ENCODE measurements at places on chromosomes 1 and 21.

GRCh38 chr1:205240569-205240968 is 12.8 kb downstream of the TMCC2 start:
- DNase-seq: no peak

DNA sequence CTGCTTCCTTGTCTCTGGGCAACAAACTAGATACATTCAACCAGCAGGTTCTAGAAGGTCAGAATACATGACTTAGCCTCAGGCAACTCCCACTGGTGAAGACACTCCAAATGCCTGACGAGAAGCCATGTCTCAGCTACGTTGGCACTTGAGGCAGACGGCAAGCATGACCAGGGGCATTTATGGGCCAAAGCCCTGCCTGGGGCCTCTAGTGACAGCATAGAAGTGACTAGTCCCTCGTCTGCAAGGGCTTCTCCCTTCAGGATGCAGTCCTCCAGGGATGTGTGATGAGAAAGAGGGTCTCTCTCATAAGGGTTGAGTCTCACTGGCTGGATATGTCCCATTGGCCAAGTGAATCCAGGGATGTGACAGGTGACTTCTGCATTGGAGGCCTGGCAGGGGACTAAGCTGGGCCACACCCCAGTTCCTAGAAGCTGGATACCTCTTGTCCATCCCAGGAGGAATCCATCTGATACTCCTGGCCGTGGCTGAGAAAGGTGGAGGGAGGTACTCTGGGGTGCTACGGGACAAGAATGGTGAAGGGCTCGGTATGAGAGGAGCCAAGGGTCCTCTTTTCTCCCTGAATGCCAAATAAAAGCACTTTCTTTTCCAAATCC is 148.6 kb upstream of the HMGB4 start:
- no peak for DNase-seq

DNA sequence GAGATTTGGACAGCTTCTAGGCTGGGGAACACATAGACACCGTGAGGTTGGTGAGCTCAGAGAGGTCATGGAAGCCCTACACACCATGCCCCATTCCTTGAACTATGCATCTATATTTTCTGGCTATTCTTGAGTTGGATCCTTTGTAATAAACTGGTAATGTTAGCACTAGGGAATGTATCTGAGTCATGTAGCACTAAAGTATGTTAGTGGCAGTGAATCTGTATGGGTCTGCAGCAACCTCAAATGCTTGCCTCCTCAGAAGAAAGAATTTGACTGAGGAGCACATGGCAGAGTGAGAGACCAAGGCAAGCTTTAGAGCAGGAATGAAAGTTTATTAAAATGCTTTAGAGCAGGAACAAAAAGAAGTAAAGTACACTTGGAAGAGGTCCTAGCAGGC is 43.7 kb upstream of the LRRC7 start:
- no peak for DNase-seq

DNA sequence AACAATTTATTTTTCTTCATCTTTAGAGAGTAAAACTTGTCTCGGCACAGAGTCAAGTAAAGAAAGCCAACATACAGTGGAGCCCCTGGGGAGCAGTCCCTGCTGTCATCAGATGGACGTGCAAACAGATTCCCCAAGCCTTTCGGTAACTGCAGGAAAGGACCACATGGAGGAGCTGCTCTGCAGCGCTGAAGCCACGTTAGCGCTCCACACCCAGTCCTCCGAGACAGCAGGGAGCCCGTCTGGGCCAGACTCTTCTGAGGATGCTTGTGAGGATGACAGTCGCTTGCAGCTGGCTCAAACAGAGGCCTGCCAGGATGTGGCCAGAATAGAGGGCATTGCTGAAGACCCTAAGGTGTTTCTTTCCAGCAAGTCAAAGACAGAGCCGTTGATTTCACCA is 77.1 kb upstream of the SCCPDH start:
- DNase-seq: peak; percentile 85

DNA sequence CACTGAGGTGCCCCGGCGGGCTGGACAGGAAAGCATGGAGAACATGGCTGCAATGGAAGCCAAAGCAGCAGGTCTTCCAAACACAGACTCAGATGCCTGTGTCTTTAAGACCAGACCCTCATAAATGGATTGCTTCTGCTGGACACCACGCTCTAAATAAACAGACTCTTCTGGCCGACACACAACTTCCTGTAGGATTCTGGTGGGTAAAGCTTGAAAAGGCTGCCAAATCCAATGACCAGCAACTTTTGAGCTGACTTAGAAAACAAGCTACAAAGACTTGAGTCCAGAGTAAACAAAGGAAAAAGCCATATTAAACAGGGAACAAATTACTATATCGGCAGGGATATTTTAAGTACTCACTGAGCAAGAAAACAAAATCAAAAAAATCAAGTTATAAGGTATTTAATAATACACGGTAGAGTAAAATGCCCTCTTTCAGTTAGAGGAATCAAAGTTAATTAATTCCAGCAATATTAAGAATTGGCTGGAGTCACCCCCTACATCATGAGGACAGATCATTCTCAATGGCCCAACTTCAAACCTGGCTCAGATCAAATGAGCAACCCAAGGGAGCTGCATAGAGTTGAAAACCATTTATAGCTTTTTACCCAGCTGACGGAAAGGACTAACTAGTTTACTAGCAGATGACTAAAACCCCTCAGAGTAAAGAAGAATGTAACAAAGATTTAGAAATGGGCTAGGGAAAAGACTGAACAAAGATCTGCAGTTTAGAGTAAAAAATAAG is 102.4 kb downstream of the TGFBR3 start:
- DNase-seq: no peak

GRCh38 chr1:171653796-171654195 is 1.3 kb upstream of the MYOC start:
- DNase-seq: no peak

DNA sequence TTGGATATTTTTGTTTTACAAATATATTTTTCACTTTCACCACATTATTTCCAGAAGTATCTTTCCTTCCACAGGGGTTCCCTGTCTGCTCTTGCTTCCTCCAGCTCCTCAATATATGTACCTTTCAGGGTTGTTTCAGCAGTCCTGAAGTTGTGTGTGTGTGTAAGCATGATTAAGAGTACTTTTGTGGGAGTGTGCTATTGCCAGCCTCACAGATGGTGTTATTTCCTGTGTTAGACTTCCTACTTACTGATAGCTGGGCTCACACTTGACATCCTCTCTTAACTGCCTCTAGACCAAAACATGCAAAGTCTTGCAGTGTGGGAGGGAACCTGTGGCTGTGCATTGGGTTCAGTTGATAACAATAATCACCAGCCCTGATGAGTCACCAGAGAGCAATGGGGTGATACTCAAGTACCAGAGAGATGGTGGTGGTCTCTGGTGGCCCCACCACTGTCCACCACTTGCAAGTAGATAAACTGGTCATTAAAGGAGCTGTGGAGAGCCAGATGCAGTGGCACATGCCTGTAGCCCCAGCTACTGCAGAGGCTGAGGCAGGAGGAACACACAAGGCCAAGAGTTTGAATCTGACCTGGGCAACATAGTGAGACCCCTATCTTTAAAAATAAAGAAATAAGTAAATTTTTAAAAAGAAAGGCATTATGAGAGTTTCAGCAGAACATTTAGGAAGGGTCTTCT is 126.7 kb downstream of the NR5A2 start:
- no peak for DNase-seq

- no peak for DNase-seq
These were observed 82.8 kb upstream of the SLC44A3 start for GRCh38 chr1:94737124-94737998.

DNA sequence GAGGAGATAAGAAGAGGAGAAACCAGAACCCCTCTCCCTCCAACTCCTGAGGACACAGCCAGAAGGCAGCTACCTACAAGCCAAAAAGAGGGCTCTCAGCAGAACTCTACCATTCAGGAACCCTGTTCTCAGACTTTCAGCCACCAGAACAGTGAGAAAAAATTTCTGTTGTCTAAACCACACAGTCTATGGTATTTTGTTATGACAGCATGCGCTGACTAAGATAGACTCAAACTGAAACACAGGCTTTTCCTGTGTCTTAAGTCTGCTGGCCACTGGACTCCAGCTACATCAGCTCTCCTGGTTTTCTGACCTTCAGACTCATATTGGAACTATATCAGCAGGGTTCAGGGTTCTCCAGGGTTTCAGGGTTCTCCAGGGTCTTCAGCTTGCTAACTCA is 126.5 kb upstream of the TNFSF4 start:
- no peak for DNase-seq

- DNase-seq: no peak
These were observed 112.1 kb downstream of the TNFSF18 start for GRCh38 chr1:172938681-172939080.

- no peak for DNase-seq
These were observed 394.3 kb downstream of the TGFB2 start for GRCh38 chr1:218739426-218739825.

DNA sequence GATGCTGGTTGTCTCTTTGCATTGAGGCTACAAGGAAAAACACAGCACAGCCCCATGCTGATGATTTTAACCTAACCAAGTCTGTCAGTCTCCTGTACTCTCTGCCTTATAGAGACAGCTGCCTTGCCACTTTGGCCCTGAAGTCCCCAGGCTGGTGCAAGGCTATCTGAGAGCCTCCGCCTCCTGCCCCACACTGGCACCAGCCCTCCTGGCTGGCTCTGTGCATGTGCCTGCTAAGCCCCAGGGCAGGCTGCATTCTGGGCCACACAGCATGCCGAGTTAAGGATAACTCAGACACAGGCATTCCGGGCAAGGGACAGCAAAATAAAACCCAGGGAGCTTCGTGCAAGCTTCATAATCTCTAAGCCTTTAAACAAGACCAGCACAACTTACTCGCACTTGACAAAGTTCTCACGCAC is 910 bp downstream of the RUNX1 start:
- peak; percentile 79 for DNase-seq

DNA sequence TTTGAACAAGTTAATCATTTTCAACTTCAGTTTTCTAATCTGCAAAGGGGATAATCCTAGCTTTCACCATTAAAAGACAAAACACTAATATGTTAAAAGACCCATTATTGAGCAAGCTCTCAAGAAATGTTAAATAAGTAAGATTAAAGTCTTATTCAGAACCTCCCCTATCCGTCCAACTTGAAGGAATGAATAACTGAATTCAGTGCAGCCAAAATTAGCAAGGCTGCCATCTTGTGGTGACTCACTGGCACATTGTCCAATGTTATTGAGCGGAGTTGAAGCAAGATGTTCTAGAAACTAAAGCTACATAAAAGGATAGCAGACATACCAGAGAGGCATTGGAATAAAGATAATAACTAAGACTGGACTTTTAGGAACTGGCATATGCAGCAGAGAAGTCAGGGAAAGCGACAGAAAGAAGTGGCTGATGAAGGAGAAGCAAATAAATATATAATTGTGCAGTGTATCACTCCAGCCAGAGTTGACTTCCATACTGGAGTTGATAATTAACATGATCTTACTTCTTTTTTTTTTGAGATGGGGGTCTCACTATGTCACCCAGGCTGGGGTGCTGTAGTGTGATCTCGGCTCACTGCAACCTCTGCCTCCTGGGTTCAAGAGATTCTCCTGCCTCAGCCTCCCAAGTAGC is 8.2 kb upstream of the CAP1 start:
- DNase-seq: no peak

GRCh38 chr1:88701275-88701674 is 17.2 kb downstream of the PKN2 start:
- no peak for DNase-seq

GRCh38 chr1:202964791-202965410 is 2.2 kb downstream of the CYB5R1 start:
- DNase-seq: no peak

DNA sequence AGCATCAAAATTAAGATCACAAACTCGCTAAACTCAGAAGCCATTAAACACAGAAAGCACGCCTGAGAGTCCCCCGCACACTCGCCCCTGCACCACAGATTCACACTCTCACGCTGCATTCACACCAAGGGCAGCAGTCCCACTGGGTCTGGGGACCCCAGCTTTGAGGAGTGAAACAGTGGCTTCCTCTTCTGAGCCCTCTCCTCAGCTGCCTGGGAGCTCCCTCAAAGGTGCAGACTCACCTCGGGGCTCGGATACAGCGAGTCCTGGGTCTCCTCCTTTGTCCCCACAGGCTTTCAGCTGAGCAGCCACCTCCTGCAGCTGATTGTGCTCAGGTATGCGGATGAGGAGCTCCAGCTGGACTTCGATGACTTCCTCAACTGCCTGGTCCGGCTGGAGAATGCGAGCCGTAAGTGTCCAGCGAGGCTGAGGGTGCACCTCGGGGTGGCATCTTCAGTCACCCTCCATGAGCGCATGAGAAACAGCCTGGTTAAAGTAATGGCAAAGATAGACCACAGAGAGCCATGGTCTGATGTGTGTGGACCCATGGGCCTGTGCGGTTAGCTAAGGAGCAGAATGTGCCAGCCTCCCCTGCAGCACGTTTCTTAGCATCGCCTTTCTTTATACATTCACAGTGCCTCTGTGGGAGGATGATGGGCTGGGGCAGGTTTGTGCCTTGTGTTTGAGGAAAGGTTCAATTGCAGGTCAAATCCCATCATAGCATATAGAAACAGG is 47.9 kb downstream of the CAPN9 start:
- DNase-seq: no peak

DNA sequence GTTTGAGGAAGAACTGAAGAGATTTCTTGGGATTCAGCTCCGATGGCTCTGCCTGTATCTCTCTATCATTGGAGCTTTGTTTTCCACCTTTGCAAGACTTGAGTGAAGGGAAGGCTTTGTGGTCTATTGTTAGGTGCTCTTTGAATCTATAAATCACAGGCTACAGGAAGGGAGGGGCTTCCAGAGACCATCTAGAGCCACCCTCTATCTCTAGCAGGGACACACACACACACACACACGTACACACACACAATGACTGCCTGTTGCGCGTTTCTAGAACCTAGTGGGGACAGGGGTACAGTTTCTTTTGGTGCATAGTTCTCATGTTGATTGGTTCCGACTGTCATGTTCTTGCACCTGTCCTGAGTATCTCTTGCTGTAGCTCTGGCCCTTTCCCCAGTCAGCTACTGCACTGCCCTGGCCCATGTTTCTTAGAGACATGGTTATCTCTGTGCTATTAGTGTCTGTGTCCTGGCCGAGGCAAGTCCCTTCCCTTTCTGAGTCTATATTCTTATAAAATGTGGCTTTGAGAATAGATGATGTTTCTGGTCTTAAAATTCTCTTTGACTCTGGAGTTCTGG is 60.7 kb downstream of the MAN1C1 start:
- DNase-seq: no peak

DNA sequence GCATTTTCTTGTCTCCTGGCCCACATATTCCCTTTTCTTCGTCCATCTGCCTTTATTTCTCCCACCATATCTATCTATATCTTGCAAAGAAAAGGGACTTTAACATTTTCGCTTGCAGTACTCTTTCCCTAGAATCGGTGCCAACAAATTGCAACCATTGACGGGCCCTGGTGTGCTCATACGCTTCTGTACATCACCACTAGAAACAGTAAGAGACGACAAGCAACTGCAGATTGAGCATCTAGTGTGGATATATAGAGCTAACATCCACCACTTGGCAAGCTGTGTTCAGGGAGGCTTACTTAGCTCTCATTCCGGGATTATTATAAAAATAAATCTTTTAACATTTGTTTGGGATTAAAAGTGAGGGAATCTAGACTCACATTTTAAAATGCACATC is 230.8 kb upstream of the PKN2 start:
- no peak for DNase-seq

- DNase-seq: no peak
These were observed 97.5 kb downstream of the LRIG2 start for GRCh38 chr1:113170519-113170918.

- no peak for DNase-seq
These were observed 3.6 kb upstream of the FHAD1 start for GRCh38 chr1:15243275-15244043.
